HFFc6 (cell line): ENCODE measurements at places on chromosomes 5 and 9. TPM values are rescaled to one million over a fixed set of nuclear protein-coding genes. Genes with fewer than 3 reads are reported as not detected.

- DNase-seq: peak; percentile 10
- no peaks in the 10 kb centered on the region for H3K27me3 ChIP-seq
- H3K4me1 ChIP-seq: peaks cover 34% of the 10 kb centered on the region
- peak overlapping the region; percentile 67 for H3K27ac ChIP-seq
- no peak overlapping the region for H3K4me3 ChIP-seq
- no peaks in the 10 kb centered on the region; the same call in 1 of the 2 replicates for H3K36me3 ChIP-seq
Observed at GRCh38 chr5:57209316-57210040, 35.6 kb downstream of the GPBP1 start.

ADAMTS13 gene
- 0.86 to 1.4 TPM (median 0.96 TPM) in 3 replicates for total RNA-seq

TTF1 gene
- total RNA-seq: 8.8 to 11.3 TPM (median 10.4 TPM) in 3 replicates

- no peak overlapping the region for H3K27ac ChIP-seq
- peak; percentile 6 for DNase-seq
- H3K27me3 ChIP-seq: no peaks in the 10 kb centered on the region
- no peaks in the 10 kb centered on the region for H3K36me3 ChIP-seq
- H3K4me1 ChIP-seq: no peaks in the 10 kb centered on the region
- no peak overlapping the region for H3K4me3 ChIP-seq
Observed at GRCh38 chr5:50325237-50325832, 115.8 kb downstream of the EMB start.

- H3K36me3 ChIP-seq: no peaks in the 10 kb centered on the region
- no peak overlapping the region for H3K4me3 ChIP-seq
- peaks cover 4% of the 10 kb centered on the region; the same call in 1 of the 2 replicates for H3K27me3 ChIP-seq
Observed at GRCh38 chr9:18060269-18060934, 413.6 kb upstream of the ADAMTSL1 start.

C5orf58 gene
- total RNA-seq: not detected in 3 replicates

GRCh38 chr5:152824316-152824715 is 419.2 kb upstream of the NMUR2 start:
- no peak for DNase-seq
- no peaks in the 10 kb centered on the region for H3K4me1 ChIP-seq
- H3K27me3 ChIP-seq: no peaks in the 10 kb centered on the region

GRCh38 chr5:111530298-111530740 is 18.0 kb upstream of the STARD4 start:
- H3K4me1 ChIP-seq: peaks cover 18% of the 10 kb centered on the region
- H3K27ac ChIP-seq: peak overlapping the region; percentile 87
- H3K36me3 ChIP-seq: peaks cover 5% of the 10 kb centered on the region; the same call in 1 of the 2 replicates
- peak; percentile 62 for DNase-seq
- no peaks in the 10 kb centered on the region for H3K27me3 ChIP-seq
- H3K4me3 ChIP-seq: peak overlapping the region; percentile 57

GRCh38 chr5:169499990-169500505 is 83.5 kb upstream of the SPDL1 start:
- no peaks in the 10 kb centered on the region; the same call in 1 of the 2 replicates for H3K27me3 ChIP-seq
- no peaks in the 10 kb centered on the region for H3K36me3 ChIP-seq
- no peak for DNase-seq
- H3K4me3 ChIP-seq: no peak overlapping the region

DNA sequence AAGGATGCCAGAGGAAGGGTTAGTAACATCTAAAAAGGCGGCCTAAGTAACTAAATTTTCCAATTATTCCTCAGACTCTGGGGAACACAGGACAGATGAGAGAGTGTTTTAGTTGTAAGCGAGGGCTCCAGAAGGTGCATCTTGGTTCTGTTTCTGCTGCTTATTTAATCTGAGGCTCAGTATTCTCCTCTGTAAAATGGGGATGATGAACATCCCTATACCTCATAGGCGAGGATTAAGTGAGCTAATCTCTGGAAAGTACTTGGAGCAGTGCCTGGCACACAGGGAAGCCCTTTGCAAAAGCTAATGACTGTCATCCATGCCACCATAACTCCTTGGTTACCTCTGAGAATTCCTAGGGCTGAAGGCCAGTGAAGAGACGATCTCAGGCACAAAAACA is 59.0 kb downstream of the SHB start:
- no peak for DNase-seq
- peaks cover 7% of the 10 kb centered on the region for H3K27me3 ChIP-seq
- H3K4me1 ChIP-seq: peaks cover 78% of the 10 kb centered on the region
- peaks cover 13% of the 10 kb centered on the region for H3K36me3 ChIP-seq

GRCh38 chr5:16737209-16737608 is 120.4 kb upstream of the RETREG1 start:
- peak overlapping the region; percentile 41 for H3K27ac ChIP-seq
- DNase-seq: no peak
- H3K4me3 ChIP-seq: no peak overlapping the region
- peaks cover 55% of the 10 kb centered on the region for H3K36me3 ChIP-seq
- peaks cover 12% of the 10 kb centered on the region for H3K27me3 ChIP-seq
- H3K4me1 ChIP-seq: peaks cover 49% of the 10 kb centered on the region

- peak overlapping the region; percentile 99 for H3K4me3 ChIP-seq
- DNase-seq: no peak
- H3K27me3 ChIP-seq: peaks cover 5% of the 10 kb centered on the region
- peaks cover 23% of the 10 kb centered on the region for H3K4me1 ChIP-seq
- H3K36me3 ChIP-seq: peaks cover 17% of the 10 kb centered on the region
Observed at GRCh38 chr9:128947277-128947526, 201 bp downstream of the DOLK start.

DNA sequence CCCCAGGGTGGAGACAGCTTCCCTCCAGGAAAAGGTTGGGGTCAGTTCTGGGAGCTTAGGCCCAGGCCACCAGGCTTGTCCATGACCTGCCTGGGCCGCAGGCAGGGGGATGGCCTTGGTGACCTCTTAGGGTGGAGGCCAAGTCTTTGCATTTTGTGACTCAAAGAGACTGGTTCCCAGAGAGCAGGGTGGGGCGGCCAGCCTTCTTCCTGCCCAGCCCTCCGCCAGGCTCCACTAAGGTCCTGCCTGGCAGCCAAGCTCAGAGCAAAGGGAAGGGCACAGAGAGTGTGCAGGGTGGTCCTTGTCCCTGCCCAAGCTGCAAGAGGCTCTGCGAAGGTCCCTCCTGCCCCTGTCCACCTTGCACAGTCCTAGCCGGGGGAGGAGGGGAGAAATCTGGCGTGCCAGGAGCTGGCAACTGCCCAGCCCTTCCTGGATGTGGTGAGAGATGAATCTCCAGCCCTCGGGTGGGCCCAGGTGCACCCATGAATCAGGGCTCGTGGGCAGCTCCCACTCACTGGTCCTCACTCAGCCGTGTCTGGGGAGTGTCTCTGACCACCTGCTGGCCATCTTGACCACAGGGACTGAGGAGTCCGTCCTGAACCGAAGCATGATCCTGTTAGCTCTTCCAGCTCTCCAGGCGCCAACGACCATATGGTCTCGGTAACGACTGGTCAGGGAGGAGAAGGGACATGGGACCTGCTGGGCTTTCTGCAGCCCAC is 2.3 kb upstream of the PTGDS start:
- H3K36me3 ChIP-seq: no peaks in the 10 kb centered on the region
- H3K4me1 ChIP-seq: no peaks in the 10 kb centered on the region
- no peak overlapping the region for H3K4me3 ChIP-seq
- H3K27ac ChIP-seq: no peak overlapping the region
- H3K27me3 ChIP-seq: peaks cover 7% of the 10 kb centered on the region
- DNase-seq: no peak

RELL2 gene
- 2.7 to 4.6 TPM (median 3.6 TPM) in 3 replicates for total RNA-seq

DNA sequence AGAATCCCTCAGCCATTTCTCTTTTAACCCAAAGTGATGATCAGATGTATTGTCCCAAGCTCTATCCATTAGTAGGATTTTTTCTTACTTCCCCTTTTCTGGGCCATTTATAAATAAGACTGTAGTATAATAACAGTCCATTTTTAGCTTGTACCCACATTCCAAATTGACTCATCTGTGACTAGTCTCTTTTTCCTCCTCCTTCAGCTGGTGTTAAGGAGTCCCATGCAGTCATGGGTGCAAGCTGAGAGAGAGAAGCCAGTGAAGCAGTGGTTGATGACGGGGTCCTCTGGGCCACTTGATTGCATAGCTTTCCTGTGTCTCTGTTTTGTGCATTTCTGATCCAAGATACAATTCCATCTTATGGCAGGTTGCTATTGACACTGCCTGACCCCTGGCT is 476.0 kb upstream of the CD180 start:
- no peaks in the 10 kb centered on the region for H3K36me3 ChIP-seq
- no peak overlapping the region; the same call in 1 of the 2 replicates for H3K27ac ChIP-seq
- DNase-seq: peak; percentile 8
- peaks cover 7% of the 10 kb centered on the region for H3K4me1 ChIP-seq
- peaks cover 1% of the 10 kb centered on the region for H3K27me3 ChIP-seq

- no peaks in the 10 kb centered on the region; the same call in 1 of the 2 replicates for H3K27me3 ChIP-seq
- H3K27ac ChIP-seq: no peak overlapping the region
- DNase-seq: no peak
- peaks cover 47% of the 10 kb centered on the region for H3K4me1 ChIP-seq
Observed at GRCh38 chr9:6418764-6419163, 5.8 kb downstream of the UHRF2 start.

- no peaks in the 10 kb centered on the region for H3K4me1 ChIP-seq
- peaks cover 7% of the 10 kb centered on the region for H3K27me3 ChIP-seq
- no peak for DNase-seq
- no peaks in the 10 kb centered on the region for H3K36me3 ChIP-seq
Observed at GRCh38 chr5:2714026-2714425, 37.5 kb downstream of the IRX2 start.

DNA sequence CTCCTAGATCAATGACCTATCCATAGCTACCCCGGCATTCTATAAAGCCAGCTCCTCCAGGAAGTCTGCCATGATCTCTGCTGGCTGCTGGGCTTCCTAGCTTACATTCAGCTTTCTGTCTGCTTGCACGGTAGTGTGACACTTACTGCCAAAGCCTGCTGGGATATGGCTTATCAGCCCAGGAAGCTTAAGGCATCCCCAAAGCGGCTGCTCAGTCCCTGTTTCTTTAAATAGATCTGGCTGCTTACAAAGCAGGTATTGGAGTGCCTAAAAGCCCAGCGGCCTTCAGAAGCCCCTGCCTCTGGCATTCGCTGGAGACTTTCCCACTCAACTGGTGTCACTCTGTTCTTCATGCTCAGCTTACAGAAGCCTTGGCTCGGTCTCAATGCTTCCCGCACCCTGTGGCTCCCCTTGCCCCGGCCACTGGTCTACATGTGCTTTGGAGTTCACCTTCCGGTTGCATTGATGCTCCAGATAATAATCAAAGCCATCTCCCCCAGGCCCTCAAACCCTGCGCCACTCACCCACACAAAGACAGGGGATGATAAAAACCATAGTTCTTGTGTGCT is 31.3 kb upstream of the STRBP start:
- H3K36me3 ChIP-seq: no peaks in the 10 kb centered on the region
- H3K27ac ChIP-seq: no peak overlapping the region
- H3K4me3 ChIP-seq: no peak overlapping the region
- H3K27me3 ChIP-seq: peaks cover 20% of the 10 kb centered on the region

PRUNE2 gene
- total RNA-seq: 0.02 to 0.35 TPM (median 0.22 TPM) in 3 replicates

DNA sequence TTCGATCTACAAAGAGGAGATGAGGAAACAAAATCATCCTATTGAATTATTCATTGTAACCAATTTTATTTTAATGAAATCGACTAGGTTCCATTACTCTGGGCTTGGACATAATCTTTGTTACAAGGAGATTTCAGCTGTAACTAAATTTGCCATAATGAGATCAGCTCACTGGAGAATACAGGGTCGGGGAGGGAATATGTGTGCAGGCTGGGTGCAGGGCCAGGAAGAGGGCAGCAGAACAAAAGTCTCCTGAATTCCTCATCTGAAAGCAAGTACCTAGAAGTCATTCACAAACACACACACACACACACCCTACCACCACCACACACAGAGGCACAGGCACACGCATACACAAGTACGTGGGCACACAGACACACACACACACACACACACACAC is 151.2 kb downstream of the PAPPA start:
- no peak overlapping the region for H3K27ac ChIP-seq
- H3K4me3 ChIP-seq: no peak overlapping the region
- peaks cover 2% of the 10 kb centered on the region for H3K27me3 ChIP-seq
- peaks cover 30% of the 10 kb centered on the region for H3K36me3 ChIP-seq
- no peak for DNase-seq

GRCh38 chr5:111743988-111744387 is 13.0 kb downstream of the NREP start:
- peaks cover 91% of the 10 kb centered on the region for H3K4me1 ChIP-seq
- peak overlapping the region; percentile 62 for H3K27ac ChIP-seq
- no peaks in the 10 kb centered on the region for H3K27me3 ChIP-seq

- H3K27ac ChIP-seq: peak overlapping the region; percentile 74
- peaks cover 54% of the 10 kb centered on the region for H3K36me3 ChIP-seq
- peak; percentile 71 for DNase-seq
- peak overlapping the region; percentile 32 for H3K4me3 ChIP-seq
- H3K27me3 ChIP-seq: no peaks in the 10 kb centered on the region
- H3K4me1 ChIP-seq: peaks cover 69% of the 10 kb centered on the region
Observed at GRCh38 chr9:78932849-78933627, 636.1 kb downstream of the PSAT1 start.
